ENCODE measurements at places on chromosomes 2 and 18.

GRCh38 chr18:49560624-49561288 is 1.1 kb upstream of the LIPG start:
- no peak overlapping the region for H3K27ac ChIP-seq
- H3K4me3 ChIP-seq, result peak overlapping the region; percentile 75
- H3K27me3 ChIP-seq, result peaks cover 68% of the 10 kb centered on the region
- no peaks in the 10 kb centered on the region for H3K36me3 ChIP-seq
- no peak for DNase-seq
- peaks cover 15% of the 10 kb centered on the region for H3K4me1 ChIP-seq

DNA sequence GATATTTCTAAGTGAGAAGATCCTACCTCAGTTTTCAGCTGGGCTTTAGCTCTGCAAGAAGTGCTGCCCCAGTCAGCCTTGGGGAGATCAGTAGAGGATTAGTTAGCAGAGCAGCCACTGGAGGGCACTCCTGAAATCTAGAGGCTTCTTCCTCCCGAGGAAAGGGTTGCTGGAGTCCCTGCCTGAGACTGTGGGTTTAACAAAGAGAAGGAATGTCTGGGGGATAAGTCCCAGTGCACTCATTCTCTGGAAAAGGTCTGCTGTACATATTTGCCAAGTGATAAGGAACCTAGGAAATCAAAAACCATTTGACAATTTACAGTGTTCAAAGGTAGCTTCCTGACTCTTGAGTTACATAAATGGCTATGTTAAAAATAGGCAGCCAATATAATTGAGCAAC is 207.2 kb downstream of the SLC8A1 start:
- H3K36me3 ChIP-seq, result no peaks in the 10 kb centered on the region
- peaks cover 2% of the 10 kb centered on the region for H3K4me1 ChIP-seq
- H3K27me3 ChIP-seq, result no peaks in the 10 kb centered on the region
- H3K27ac ChIP-seq, result no peak overlapping the region
- H3K4me3 ChIP-seq, result no peak overlapping the region

DNA sequence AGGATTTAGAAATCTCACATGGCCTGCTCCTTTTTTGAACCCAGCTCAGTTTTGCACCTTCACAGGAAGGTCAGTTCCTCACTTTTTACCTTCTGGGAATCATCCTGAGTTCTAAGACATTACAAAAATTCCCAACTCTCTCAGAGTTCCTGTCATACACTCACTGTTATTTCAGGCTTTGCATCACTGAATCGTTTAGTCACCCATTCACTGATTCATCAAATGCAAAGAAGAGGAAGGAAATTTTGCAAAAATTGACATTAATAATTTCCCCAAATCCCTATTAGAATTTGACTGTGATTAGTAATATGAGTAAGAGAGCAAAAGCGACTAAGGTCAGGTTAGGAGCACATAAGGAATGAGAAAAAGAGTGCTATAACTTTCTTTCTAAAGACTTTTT is 197.5 kb downstream of the PDE1A start:
- H3K4me3 ChIP-seq, result no peak overlapping the region
- no peaks in the 10 kb centered on the region for H3K4me1 ChIP-seq
- no peak overlapping the region for H3K27ac ChIP-seq
- H3K36me3 ChIP-seq, result no peaks in the 10 kb centered on the region

DNA sequence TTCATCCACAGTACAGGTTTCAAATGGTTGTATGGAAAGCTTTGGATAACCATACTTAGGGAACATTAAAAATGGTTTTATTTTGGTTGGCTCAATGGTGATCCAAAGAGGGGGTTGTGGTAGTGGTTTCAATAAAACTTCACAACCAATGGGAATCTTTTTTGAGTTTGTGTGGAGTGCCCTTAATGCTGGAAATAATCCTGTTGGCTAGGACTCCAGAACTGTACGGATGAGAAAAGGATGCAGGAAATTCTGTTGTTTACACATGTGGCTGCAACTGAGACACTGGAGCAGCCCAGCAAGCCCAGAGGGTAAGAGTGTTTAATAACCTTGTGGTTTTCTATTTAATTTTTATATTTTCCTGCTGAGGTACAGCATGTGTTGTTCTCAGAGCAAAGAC is at the start of gene CCDC102B:
Gene CCDC102B (plus strand): TSS at position 210 of the 400 bp plus-strand sequence. CDS start 38,684 bp downstream, outside the sequence.
- no peaks in the 10 kb centered on the region for H3K36me3 ChIP-seq
- no peak within 1 kb of the TSS for H3K4me3 ChIP-seq
- H3K27ac ChIP-seq, result no peak within 1 kb of the TSS

GRCh38 chr2:152343426-152343825 is 8.5 kb downstream of the FMNL2 start:
- H3K27me3 ChIP-seq, result peaks cover 8% of the 10 kb centered on the region
- H3K4me3 ChIP-seq, result no peak overlapping the region
- no peaks in the 10 kb centered on the region for H3K36me3 ChIP-seq

DNA sequence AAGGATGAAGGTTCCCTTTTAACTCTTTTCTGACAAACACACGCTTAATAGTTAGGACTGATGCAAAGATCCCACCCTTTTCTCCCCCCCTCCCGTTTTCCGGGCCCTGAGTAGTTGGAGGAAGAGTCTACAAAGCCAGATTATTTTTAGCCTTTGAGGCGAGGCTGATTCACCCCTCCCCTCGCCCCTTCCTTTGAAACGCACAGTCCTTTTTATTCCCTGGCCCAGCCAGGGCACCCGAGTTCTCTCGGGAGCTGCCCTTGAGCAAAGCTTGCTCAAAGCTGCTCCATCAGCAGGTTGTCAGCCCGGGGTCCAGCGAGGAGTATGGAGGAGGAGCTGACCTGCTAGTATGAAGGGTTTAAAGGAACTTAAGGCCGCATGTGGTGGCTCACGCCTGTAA is 47.1 kb upstream of the SPRED2 start:
- H3K4me3 ChIP-seq, result no peak overlapping the region
- DNase-seq, result no peak
- peaks cover 2% of the 10 kb centered on the region for H3K27me3 ChIP-seq

DNA sequence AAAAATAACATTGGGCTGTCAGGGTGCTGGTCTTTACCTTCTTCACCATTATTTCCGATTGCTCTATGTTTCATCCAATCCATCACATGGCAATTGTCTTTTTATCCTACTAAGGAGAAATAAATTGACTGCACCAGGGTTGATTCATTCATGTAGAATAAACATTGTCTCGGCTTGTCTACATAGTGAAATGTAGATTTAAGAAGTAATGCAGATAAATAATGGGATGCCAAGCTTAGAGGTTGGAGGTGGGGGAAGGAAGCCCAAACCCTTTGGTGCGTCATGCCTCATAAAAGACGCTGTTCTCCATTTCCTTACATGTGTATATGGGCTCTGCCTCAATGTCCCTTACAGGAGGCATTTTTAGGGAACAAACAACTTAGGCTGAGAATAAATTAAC is 117.8 kb downstream of the ALK start:
- H3K36me3 ChIP-seq, result no peaks in the 10 kb centered on the region
- no peaks in the 10 kb centered on the region for H3K4me1 ChIP-seq
- H3K27me3 ChIP-seq, result no peaks in the 10 kb centered on the region
- DNase-seq, result no peak
- no peak overlapping the region for H3K27ac ChIP-seq

- peak overlapping the region; percentile 98 for H3K27ac ChIP-seq
- no peaks in the 10 kb centered on the region for H3K27me3 ChIP-seq
- peak; percentile 24 for DNase-seq
- peaks cover 39% of the 10 kb centered on the region for H3K4me1 ChIP-seq
- peak overlapping the region; percentile 90 for H3K4me3 ChIP-seq
Observed at GRCh38 chr2:42359965-42360483, 993 bp downstream of the COX7A2L start.

DNA sequence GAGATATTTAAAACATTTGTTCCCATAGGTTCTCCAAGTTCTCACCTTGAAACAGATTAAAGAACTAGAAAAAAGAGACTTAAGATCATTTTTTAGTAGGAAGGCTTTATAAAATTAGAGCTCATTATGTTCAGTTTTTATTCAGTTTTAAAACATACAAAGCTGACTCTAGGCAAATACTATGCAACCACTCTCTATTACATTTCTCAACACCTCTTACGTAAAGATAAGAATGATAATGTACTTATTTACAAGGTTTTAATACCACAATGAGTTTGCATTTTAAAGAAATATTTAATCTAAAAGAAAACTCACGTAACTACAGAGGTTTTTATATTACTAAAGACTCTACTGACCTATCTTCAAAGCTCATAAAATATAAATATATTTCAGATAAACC is 68.8 kb downstream of the TMEM131 start:
- DNase-seq, result no peak
- H3K27ac ChIP-seq, result no peak overlapping the region
- H3K36me3 ChIP-seq, result peaks cover 13% of the 10 kb centered on the region
- H3K27me3 ChIP-seq, result no peaks in the 10 kb centered on the region

DNA sequence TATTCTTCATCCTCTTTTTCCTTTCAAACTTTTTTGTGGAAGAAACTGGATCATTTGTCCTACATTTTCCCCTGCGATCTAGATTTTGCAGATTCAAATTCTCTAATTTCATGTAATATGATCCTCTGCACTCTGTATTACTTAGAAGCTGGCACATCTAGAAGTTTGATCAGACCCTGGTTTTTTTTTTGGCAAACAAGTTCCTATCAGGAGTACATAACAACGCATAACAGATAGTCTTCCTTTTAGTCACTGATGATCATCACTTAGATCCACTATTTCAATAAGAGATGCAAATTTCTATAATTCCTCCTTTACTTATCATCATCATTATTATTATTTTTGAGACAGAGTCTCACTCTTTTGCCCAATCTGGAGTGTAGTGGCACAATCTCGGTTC is 117.1 kb downstream of the CDH2 start:
- H3K4me1 ChIP-seq, result no peaks in the 10 kb centered on the region
- H3K36me3 ChIP-seq, result no peaks in the 10 kb centered on the region
- DNase-seq, result no peak
- H3K27ac ChIP-seq, result no peak overlapping the region
- H3K4me3 ChIP-seq, result no peak overlapping the region

- peaks cover 4% of the 10 kb centered on the region for H3K27me3 ChIP-seq
- H3K36me3 ChIP-seq, result no peaks in the 10 kb centered on the region
- H3K4me3 ChIP-seq, result no peak overlapping the region
- H3K27ac ChIP-seq, result no peak overlapping the region
Observed at GRCh38 chr18:48222118-48222517, 187.1 kb downstream of the ZBTB7C start.

DNA sequence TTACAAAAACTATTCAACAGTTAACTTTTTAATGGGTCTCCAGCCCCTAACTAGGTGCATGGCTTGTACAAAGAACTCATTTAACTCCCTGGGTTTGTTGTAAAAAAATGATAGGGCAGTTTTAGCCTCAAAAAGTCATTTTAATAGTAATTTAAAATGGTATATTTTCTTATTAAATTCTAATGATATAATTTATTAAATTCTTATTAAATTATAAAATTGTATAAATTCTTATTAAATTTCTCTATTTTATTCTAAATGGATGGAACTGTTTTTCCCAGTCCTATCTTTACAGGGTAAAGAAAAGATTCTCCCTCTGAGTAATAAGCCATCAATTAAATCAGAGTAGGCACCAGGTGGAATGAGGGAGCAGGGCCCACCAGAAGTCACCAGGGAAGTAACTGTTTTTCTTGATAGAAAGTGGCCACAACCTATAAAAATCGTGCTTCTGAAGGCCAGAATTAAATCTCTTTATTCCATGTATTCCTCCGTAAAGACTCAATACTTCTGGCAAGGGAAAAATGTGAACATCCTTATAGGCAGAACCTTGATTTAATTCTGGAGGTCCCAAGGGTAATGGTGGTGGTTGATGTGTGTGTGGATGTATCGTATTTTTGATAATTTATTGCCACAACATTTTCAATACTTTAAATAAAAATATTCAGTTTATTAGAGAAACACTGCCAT is 814 bp downstream of the FKBP7 start:
- H3K27ac ChIP-seq, result peak overlapping the region; percentile 95
- H3K4me3 ChIP-seq, result peak overlapping the region; percentile 91
- no peak for DNase-seq
- H3K36me3 ChIP-seq, result peaks cover 5% of the 10 kb centered on the region

DNA sequence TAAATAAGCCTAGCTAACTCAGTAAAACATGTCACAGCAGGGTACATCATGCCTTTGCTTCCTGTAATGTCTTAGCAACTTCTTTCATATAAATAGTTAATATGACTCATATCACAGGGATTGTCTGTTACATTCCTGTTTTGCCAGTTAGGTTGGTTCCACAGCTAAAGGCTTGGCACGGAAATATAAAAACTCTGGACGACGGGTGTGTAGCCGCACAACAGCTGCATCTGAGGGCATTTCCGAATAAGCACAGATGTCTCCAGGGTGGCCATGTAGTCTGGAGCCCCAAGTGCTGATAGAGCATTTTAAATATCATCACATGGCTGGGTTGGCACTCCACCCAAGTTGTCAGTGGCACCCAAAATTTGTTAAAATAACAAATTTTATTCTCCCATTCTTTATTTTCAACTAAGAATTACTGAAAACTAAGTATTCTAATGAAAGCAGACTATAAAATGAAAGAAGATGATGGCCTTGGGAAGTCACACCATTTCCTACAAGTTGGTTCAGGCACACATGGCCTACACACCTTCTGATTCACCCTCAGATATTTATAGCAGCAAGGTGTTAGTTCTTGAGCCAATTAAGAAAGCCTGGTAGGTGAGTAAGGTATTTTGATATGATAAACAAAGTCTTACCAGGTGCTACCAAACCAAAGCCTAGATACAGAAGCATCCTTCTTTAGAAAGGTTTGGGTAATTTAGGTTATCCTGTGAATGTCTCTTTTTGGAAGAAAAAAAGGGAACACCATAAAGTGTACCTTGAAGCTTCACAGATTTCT is 61.8 kb upstream of the STK17B start:
- DNase-seq, result no peak
- H3K4me3 ChIP-seq, result no peak overlapping the region
- H3K27me3 ChIP-seq, result no peaks in the 10 kb centered on the region
- H3K4me1 ChIP-seq, result peaks cover 75% of the 10 kb centered on the region

- no peak for DNase-seq
- H3K4me1 ChIP-seq, result peaks cover 89% of the 10 kb centered on the region
- peaks cover 40% of the 10 kb centered on the region for H3K36me3 ChIP-seq
- peak overlapping the region; percentile 93 for H3K27ac ChIP-seq
Observed at GRCh38 chr2:105800953-105801635, 56.4 kb downstream of the NCK2 start.

DNA sequence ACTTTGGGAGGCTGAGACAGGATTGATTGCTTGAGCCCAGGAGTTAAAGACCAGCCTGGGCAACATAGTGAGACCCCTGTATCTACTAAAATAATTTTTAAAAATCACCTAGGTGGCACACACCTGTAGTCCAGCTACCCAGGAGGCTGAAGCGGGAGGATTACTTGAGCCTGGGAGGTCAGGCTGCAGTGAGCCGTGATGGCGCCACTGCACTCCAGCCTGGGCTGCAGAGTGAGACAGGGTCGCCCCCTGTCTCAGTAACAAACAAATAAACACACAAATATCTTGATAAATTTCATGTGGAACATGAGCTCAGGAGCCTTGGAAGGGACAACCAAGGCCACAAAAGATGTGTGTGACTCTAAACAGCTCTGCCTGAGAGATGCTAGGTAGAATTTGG is 11.7 kb upstream of the ANKRD53 start:
- no peaks in the 10 kb centered on the region for H3K36me3 ChIP-seq
- peak; percentile 2 for DNase-seq
- peaks cover 51% of the 10 kb centered on the region for H3K27me3 ChIP-seq
- H3K4me1 ChIP-seq, result peaks cover 2% of the 10 kb centered on the region

- H3K4me3 ChIP-seq, result no peak overlapping the region
- H3K27me3 ChIP-seq, result peaks cover 30% of the 10 kb centered on the region
- H3K27ac ChIP-seq, result no peak overlapping the region
- peaks cover 1% of the 10 kb centered on the region for H3K4me1 ChIP-seq
- H3K36me3 ChIP-seq, result no peaks in the 10 kb centered on the region
Observed at GRCh38 chr2:232523402-232523681, 2.6 kb upstream of the CHRND start.

- no peaks in the 10 kb centered on the region for H3K27me3 ChIP-seq
- H3K36me3 ChIP-seq, result no peaks in the 10 kb centered on the region
- H3K4me3 ChIP-seq, result no peak overlapping the region
- H3K4me1 ChIP-seq, result no peaks in the 10 kb centered on the region
- no peak overlapping the region for H3K27ac ChIP-seq
Observed at GRCh38 chr2:84022810-84023431, 436.2 kb downstream of the SUCLG1 start.
